ENCODE measurements at places on chromosomes 6 and 20.

GRCh38 chr6:167275436-167275835 lies 15.7 kb upstream of the UNC93A start:
- DNase-seq = no peak

GRCh38 chr6:92849636-92850035 lies 569.7 kb downstream of the EPHA7 start:
- DNase-seq = no peak

GRCh38 chr20:2010533-2010932 lies 16.7 kb upstream of the PDYN start:
- no peak for DNase-seq

DNA sequence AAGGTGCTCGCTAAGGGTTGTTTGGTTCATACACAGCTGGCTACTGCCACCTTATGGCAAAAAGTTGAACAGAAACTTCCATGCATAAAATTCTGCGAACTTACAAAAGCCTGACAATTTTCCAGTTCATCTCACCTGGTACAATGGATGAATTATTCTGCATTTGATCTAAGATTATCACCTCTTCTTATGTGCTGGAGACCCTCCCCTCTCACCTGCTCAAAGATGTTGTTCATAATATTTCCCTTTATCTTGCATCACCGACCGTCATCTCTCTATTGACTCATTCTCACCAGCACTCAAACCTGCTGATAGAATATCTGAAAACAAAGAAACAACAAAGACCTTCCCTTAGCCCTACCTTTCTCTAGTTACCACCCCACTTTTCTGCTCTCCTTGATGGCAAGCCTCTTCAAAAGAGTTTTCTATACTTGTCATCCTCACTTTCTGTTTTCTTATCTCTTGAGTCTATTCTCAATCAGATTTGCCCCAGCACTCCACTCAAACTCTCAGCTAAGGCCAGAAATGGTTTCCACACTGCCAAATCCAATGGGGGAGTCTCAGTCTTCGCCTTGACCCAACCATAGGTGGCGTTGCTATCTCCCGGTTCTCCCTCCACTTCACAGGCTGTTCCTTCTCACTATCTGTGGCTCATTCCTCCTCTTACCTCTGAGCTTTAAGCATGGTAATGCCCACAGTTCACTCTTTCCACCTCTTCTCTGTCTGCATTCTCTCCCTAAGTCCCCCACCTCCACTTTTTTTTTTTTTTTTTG lies 25.8 kb downstream of the SNRNP48 start:
- DNase-seq = peak; percentile 45

DNA sequence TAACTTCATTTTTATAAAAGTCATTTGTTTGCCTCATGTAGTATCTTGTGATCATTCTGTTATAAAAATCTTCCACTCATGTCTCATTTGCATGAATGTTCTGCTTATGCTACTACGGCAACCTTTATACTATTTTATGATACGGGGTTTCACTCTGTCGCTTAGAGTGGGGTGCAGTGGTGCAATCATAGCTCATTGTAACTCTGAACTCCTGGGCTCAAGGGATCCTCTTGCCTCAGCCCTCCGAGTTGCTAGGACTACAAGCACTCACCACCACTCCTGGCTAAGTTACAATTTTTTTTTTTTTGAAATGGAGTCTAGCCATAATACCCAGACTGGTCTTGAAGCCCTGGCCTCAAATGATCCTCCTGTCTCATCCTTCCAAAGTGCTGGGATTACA lies 154.4 kb upstream of the PREP start:
- no peak for DNase-seq

GRCh38 chr6:84912472-84913322 lies 148.3 kb upstream of the TBX18 start:
- DNase-seq = no peak

DNA sequence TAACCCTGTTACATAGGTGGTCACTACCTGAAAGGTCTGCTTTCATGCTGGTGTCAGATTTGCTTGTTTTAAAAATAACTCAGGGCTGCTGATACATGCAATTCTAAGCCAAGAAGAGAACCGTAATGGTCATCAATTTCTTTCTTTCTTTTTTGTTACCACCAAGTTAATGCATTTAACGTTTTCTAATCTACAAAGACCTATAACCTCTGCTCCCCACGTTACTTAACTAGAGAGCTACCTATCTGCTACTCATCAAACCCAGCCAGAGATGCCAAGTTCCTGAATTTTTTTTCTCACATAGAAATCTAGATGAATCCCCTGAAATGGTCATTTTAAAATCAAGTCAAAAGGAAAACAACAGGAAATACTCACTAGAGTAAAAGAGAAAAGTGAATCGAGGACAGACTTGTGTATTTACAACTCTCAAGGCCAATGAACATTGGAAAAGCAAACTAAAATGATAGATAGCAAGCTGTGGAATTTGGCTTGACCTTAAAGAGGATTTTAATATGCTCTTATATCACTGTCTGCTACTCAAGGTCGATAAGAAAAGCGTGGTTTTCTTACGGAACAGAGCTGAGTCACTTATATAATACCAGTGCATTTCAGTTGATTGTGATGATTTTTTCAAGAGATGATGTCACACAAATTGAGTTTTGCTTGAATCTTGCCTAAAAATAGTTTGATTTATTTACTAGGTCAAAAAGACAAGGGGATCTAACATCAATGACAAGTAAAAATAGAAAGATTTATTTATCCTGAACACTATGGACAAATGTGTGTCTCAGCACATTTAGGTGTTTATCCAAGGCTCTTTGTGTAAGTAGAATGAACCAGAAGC lies 67.9 kb downstream of the SGK1 start:
- no peak for DNase-seq

- DNase-seq = no peak
Measured at GRCh38 chr6:107061125-107062020, 33.4 kb downstream of the MTRES1 start.

DNA sequence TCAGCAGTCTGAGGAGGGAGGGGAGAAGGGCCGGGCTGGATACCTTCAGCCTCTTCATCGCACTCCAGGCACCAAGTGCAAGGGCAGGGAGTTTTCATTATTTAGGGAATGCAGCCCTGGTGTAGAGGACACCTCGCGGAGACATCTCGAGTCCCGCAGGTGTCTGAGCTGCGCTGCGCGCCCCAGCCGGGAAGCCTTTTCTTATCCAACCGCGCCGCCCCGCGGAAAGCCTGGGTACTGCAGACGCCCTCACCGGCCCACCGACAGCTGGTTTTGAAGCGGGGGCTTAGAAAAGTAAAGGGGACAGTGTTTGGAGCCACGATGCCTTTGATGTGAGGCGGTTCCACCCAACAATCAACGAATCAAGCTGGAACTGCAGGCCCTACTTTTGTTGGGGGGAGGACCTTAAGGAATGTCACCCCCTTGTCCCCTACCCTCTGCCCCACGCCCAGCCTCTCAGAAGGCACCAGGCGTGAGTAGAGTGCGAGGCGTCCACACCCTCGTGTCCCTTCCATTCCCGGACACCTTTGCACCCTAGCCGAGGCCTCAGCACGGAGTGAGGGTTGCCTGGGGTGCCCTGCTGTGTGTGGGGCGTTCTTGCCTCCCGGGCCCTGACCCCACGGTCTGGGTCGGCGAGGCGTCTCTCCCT lies 8.6 kb downstream of the NKX2-2 start:
- DNase-seq = peak; percentile 89

DNA sequence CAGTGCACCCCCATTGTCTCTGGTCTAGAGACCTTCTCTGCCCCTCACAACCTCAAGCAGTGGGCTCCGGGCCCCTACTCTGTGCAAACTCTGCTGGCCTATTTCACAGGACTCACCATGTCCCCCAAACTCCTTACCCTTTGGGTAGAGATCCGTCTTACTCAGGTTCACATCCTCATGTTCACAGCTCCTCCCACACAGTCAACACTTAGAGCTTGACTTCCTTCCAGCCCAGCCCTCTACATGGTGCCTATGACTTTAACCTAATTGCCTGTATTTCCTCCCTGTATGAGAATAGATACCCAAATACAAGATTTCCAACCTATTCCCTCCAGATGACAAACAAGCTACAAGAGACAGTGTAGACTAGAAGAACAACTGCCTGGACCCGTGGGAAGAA lies 528.6 kb upstream of the JARID2 start:
- DNase-seq = no peak

- DNase-seq = no peak
Measured at GRCh38 chr6:28349344-28349891, 329 bp upstream of the ZKSCAN3 start.
